ENCODE measurements at places on chromosomes 6 and 20. TPM values are rescaled to one million over a fixed set of nuclear protein-coding genes. Genes with fewer than 3 reads are reported as not detected.
A peak's percentile ranks its signal among the peaks of the same experiment; 100 is the strongest.

DNA sequence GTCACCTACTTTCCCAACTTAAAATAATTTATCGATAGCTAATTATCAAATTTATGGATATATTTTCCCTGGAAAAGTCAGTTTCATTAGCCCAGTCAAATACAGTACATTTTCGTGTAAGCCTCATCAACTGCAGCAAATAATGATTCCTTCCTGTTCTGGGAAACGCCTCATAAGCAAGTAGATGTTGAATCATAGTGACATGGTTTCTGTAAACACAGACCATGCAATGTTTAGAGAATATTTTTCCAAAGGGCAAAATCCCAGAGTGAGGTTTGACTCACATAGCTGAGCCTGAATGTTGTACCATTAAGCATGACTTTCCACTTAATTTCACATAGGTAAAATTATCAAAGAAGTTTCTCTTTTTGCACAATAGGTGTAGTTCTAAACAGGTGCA is 16.7 kb upstream of the VNN1 start:
- H3K27me3 ChIP-seq = no peaks in the 10 kb centered on the region
- H3K36me3 ChIP-seq = no peaks in the 10 kb centered on the region
- H3K4me1 ChIP-seq = no peaks in the 10 kb centered on the region
- no peak for DNase-seq

The TNXB gene
- total RNA-seq = 10.8 TPM

DNA sequence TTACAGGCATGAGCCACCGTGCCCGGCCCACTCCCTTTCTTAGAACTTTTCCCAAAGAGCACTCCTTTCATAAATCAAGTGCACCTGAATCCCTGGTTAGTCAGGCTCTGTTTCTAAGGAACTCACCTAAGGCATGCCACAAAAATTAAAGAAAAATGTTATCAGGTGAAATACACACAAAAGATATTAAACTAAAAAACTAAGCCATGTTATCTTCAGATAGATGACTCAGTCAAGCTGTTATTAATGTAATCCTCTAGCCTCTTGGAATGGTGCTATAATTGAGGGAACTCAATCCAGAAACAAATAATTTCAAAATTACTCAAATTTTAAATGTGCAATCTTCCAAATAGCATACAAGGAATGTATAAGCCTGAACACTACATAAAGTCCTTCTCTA is 83.0 kb downstream of the TENT5A start:
- no peak for DNase-seq
- H3K27me3 ChIP-seq = no peaks in the 10 kb centered on the region
- no peaks in the 10 kb centered on the region for H3K36me3 ChIP-seq
- no peak overlapping the region for H3K27ac ChIP-seq
- H3K4me3 ChIP-seq = no peak overlapping the region

DNA sequence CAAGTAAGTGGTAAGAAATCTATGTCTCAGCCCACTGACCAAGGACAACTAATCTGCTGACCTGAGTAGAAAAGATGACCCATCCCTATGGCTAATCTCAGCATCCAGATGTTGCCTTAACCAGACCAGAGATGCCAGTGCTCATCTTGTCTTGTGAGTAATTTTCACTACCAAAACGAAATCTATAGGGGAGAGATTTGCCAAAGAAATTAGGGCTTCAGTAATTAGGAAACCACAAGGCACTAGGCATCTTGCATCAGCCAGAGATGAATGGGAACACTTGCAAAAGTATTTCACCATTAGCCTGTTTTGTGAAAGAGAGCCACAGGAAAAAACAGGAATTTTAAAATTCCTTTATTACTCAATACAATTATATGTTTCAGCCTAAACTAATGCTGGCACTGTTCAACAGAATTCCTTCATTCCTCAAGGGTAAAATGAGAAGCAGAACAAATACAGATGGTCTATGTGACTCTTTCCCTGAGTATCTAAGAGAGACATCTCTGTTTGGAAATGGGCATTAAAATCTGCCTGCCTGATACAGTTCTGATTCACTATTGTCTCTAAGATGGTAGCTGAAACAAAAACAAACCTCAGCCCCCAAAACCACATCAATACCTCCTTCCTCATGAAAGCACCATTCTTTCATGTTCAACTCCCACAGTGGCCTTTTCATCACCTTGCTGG is 87.8 kb downstream of the GMDS start:
- H3K4me3 ChIP-seq = no peak overlapping the region
- H3K36me3 ChIP-seq = no peaks in the 10 kb centered on the region
- peaks cover 20% of the 10 kb centered on the region for H3K4me1 ChIP-seq

DNA sequence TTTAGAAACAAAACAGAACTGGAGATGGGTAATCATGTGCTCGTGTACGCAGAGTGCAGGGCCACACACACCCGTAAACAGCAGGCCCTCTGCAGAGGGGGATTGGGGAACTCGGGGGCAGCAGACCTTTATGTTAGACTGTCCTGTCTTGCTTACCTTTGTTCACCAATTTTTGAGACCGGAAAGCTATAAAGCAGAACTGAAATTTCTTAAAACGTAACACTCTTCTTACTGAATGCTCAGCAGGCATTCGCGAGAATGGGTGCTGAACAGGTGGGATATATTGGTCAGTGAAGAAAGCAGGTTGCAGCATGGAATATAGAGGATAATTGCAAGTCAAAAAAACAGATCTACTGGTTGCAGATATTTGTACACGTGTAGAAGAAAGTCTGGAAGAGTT is 211.1 kb downstream of the BMP7 start:
- no peak overlapping the region for H3K4me3 ChIP-seq
- H3K4me1 ChIP-seq = peaks cover 4% of the 10 kb centered on the region
- no peak for DNase-seq
- H3K27ac ChIP-seq = no peak overlapping the region
- H3K36me3 ChIP-seq = no peaks in the 10 kb centered on the region

GRCh38 chr6:116797585-116797984 is 31.3 kb downstream of the GPRC6A start:
- H3K4me3 ChIP-seq = no peak overlapping the region
- H3K27ac ChIP-seq = no peak overlapping the region
- DNase-seq = no peak
- H3K27me3 ChIP-seq = peaks cover 9% of the 10 kb centered on the region
- H3K4me1 ChIP-seq = peaks cover 2% of the 10 kb centered on the region

The PHACTR1 gene
- 2.0 TPM for total RNA-seq

The PKIB gene
- 44.7 TPM for total RNA-seq

- no peak overlapping the region for H3K4me3 ChIP-seq
- no peaks in the 10 kb centered on the region for H3K27me3 ChIP-seq
- no peaks in the 10 kb centered on the region for H3K36me3 ChIP-seq
Observed at GRCh38 chr6:114040871-114041270, 69.9 kb upstream of the HDAC2 start.

DNA sequence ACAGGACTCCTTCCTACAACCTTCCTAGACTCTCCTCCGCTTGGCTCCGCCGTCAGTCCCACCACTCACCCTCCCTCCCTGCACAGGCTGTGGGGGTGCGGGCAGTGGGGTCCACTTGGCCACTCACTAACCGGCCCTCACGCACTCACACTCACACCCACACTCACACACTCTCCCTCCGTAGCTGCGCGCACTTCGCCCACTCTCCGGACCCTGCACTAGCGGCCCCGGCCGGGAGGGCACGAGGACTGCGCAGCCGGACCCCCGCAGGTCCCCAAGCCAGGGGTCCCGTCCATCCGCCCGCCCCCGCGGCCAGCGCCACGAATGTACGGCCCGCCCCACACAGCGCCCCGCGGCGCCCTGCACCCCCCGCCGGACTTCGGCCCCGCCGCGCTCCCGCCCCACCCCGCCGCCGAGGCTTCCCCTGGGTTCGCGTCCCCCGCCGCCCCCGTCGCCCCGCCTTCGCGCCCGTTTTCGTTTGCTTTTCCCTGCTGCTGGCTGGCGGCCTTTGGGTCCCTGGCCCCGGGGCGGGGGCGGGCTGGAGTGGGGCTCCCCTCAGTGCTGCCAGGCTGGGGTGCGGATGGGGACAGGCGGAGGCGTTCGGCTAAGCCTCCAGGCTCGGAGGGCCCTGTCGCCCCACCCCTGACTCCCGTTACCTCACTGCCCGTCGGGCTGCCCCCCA is 23.0 kb upstream of the SLC22A7 start:
- H3K4me1 ChIP-seq = peaks cover 35% of the 10 kb centered on the region
- H3K4me3 ChIP-seq = peak overlapping the region; percentile 66
- H3K27me3 ChIP-seq = peaks cover 66% of the 10 kb centered on the region

The LY6G6D gene
- total RNA-seq = 0.67 TPM

The SLC17A1 gene
- total RNA-seq = not detected

GRCh38 chr20:49850463-49851230 is 38.0 kb downstream of the SLC9A8 start:
- peaks cover 2% of the 10 kb centered on the region for H3K27me3 ChIP-seq
- H3K36me3 ChIP-seq = peaks cover 17% of the 10 kb centered on the region
- H3K27ac ChIP-seq = peak overlapping the region; percentile 92
- DNase-seq = no peak
- no peak overlapping the region for H3K4me3 ChIP-seq

DNA sequence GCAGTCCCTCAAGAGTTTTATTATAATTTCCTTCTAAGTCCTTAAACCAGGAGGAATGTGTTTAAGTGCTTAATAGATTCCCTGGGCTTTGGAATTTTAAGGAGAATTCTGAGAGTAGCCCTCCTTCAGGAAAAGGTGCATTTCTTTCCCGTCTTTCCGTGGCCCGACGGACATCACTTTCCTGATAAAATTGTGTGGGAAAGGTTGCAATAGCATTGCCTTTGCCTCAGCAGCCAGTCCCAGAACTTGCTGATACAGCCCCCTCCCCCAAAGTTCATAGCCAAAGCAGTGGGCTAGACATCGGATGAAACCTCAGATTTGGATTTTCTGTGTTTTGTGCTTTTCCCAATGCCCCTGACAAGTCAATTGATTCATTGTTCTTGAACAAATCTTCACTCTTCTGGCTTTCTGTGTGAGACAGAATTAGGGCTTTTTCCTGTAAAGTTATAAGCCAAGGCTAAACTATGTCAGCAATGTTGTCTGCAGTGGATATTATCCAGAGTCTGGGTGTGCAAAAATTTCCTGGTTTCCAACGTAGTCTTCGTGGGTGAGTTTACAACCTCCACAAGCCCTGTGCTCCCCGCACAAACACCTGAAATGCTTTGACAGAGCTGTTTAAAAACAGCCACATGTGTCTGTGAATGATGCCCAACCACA is 1.1 kb upstream of the SMOC2 start:
- H3K27ac ChIP-seq = peak overlapping the region; percentile 6
- H3K4me3 ChIP-seq = peak overlapping the region; percentile 63
- H3K4me1 ChIP-seq = peaks cover 26% of the 10 kb centered on the region

The NR2E1 gene
- total RNA-seq = not detected

DNA sequence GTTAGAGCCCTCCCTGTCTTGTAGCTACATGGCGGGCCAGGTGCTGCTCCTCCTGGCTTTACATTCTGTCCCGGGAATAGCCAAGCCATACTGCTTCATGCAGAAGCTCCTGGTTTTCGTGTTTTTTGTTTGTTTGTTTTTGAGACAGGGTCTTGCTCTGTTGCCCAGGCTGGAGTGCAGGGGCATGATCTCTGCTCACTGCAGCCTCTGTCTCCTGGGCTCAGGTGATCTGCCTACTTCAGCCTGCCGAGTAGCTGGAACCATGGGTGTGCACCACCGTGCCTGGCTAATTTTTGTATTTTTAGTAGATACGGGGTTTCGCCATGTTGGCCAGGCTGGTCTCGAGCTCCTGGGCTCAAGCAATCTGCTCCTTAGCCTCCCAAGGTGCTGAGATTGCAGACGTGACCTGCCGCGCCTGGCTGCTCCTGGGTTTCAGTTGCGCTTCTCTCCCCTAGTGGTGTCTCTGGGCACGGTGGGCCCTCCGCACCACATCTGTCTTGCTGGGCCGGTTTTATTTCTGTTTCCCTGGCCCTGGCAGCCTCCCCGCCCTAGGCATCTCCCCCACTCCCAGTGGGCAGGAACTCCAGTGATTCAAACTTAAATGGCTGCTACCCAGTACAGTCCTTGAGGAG is 12.9 kb downstream of the CDYL start:
- peaks cover 15% of the 10 kb centered on the region for H3K36me3 ChIP-seq
- H3K27me3 ChIP-seq = no peaks in the 10 kb centered on the region
- DNase-seq = no peak
- H3K27ac ChIP-seq = peak overlapping the region; percentile 23
- no peak overlapping the region for H3K4me3 ChIP-seq
- H3K4me1 ChIP-seq = peaks cover 34% of the 10 kb centered on the region

GRCh38 chr6:165220045-165220444 is 89.4 kb downstream of the C6orf118 start:
- DNase-seq = no peak
- no peak overlapping the region for H3K4me3 ChIP-seq
- peaks cover 18% of the 10 kb centered on the region for H3K4me1 ChIP-seq
- H3K36me3 ChIP-seq = no peaks in the 10 kb centered on the region

DNA sequence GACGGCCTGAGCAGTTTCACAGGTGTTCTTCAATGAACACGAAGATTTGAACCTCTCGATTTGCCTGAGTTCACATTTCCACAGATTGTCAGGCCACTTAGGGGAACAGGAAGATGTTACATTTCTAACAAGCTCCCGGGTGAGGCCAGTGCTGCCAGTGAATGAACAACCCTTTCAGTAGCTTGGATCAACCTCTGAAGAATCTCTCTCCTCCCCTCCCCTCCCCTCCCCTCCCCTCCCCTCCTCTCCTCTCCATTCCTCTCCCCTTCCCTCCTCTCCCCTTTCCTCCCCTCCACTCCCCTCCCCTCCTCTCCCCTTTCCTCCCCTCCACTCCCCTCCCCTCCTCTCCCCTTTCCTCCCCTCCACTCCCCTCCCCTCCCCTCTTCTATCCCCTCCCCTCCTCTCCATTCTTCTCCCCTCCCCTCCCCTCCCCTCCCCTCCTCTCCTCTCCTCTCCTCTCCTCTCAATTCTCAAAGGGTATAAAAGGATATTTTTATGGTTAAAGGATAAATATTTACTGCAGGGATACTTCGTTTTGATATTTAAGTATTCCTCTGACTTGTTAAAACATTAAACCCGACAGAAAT is 114.1 kb upstream of the INSM1 start:
- no peaks in the 10 kb centered on the region for H3K36me3 ChIP-seq
- H3K27ac ChIP-seq = no peak overlapping the region
- peaks cover 9% of the 10 kb centered on the region for H3K4me1 ChIP-seq
- no peak for DNase-seq
- no peak overlapping the region for H3K4me3 ChIP-seq

DNA sequence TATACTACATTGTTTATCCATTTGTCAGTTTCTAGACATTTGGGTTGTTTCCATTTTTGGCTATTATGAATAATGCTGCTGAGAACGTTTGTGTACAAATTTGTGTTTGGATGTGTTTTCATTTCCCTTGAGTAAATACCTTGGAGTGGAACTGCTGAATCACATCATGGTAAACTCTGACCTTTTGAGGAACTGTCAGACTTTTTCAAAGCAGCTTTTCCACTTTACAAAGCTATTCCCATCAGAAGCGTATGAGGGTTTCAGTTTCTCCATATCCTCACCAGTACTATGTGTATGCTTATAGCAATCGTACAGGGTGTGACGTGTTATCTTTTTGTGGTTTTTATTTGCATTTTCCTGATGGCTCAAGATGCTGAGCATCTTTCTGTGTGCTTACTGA is 103.7 kb downstream of the MYO6 start:
- no peak for DNase-seq
- H3K27ac ChIP-seq = no peak overlapping the region
- H3K36me3 ChIP-seq = peaks cover 4% of the 10 kb centered on the region
- no peaks in the 10 kb centered on the region for H3K27me3 ChIP-seq
- H3K4me1 ChIP-seq = peaks cover 19% of the 10 kb centered on the region

The SALL4 gene
- 20.5 TPM for total RNA-seq

Data from mesothelial cell of epicardium (in vitro differentiated cells).